ENCODE measurements at places on chromosomes 5 and 9.

DNA sequence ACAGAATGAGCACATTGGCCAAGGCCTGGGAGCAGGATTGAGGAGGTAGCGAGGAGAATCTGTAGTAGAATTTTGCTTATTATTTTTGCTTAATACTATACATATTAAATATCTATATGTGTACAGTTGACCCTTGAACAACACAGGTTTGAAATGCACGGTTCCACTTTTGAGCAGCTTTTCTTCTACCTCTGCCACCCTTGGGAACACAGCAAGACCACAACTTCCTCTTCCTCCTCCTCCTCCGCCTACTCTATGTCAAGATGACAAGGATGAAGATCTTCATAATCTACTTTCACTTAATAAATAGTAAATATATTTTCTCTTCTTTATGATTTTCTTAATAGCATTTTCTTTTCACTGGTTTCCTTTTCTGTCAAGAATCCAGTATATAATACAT, 541.4 kb downstream of the KCTD16 start:
- DNase-seq = no peak
- H3K27me3 ChIP-seq = no peaks in the 10 kb centered on the region
- no peak overlapping the region for H3K27ac ChIP-seq
- H3K36me3 ChIP-seq = no peaks in the 10 kb centered on the region
- H3K4me1 ChIP-seq = no peaks in the 10 kb centered on the region

GRCh38 chr9:113187929-113188595, 33.0 kb downstream of the FKBP15 start:
- no peaks in the 10 kb centered on the region for H3K4me1 ChIP-seq
- peaks cover 24% of the 10 kb centered on the region for H3K36me3 ChIP-seq
- H3K27ac ChIP-seq = peak overlapping the region; percentile 44
- no peak for DNase-seq

DNA sequence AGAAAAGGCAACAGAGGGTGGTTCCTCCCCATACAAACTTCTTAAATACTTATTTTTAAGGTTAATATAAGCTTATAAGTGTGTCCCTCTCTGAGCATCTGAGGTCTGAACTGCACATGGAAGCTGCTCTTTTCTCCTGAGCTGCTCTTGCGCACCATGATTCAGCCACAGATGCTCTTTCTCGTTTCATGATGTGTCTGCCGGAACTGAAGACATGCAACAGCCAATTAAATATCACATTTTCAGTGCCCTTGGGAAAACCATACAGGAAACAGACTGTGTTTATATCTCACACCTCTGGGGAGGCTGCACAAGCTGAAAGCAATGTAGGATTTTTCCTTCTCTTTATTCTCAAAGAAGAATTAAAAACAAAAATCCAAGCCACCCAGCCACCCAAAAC, 96.8 kb upstream of the NREP start:
- H3K27ac ChIP-seq = no peak overlapping the region
- no peak overlapping the region for H3K4me3 ChIP-seq
- peaks cover 18% of the 10 kb centered on the region for H3K4me1 ChIP-seq

DNA sequence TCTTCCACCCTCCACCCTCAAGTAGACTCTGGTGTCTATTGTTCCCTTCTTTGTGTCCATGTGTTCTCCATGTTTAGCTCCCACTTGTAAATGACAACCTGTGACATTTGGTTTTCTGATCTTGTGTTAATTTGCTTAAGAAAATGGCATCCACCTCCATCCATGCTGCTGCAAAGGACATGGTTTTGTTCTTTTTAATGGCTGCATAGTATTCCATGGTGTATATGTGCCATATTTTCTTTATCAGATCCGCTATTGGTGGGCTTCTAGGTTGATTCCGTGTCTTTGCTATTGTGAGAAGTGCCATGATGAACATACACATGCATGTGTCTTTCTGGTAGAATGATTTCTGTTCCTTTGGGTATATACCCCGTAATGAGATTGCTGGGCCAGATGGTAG, 163.4 kb upstream of the ITGA1 start:
- no peaks in the 10 kb centered on the region for H3K36me3 ChIP-seq
- no peak for DNase-seq
- no peak overlapping the region for H3K4me3 ChIP-seq
- no peaks in the 10 kb centered on the region for H3K4me1 ChIP-seq
- peaks cover 12% of the 10 kb centered on the region for H3K27me3 ChIP-seq
- no peak overlapping the region for H3K27ac ChIP-seq

GRCh38 chr5:103667068-103667467, 104.5 kb upstream of the NUDT12 start:
- peaks cover 3% of the 10 kb centered on the region for H3K36me3 ChIP-seq
- no peak overlapping the region for H3K4me3 ChIP-seq
- no peak for DNase-seq
- no peaks in the 10 kb centered on the region for H3K27me3 ChIP-seq
- H3K4me1 ChIP-seq = peaks cover 3% of the 10 kb centered on the region
- H3K27ac ChIP-seq = no peak overlapping the region

GRCh38 chr5:159130871-159131270, 31.2 kb upstream of the EBF1 start:
- H3K27ac ChIP-seq = no peak overlapping the region
- H3K4me3 ChIP-seq = no peak overlapping the region
- H3K27me3 ChIP-seq = peaks cover 28% of the 10 kb centered on the region

DNA sequence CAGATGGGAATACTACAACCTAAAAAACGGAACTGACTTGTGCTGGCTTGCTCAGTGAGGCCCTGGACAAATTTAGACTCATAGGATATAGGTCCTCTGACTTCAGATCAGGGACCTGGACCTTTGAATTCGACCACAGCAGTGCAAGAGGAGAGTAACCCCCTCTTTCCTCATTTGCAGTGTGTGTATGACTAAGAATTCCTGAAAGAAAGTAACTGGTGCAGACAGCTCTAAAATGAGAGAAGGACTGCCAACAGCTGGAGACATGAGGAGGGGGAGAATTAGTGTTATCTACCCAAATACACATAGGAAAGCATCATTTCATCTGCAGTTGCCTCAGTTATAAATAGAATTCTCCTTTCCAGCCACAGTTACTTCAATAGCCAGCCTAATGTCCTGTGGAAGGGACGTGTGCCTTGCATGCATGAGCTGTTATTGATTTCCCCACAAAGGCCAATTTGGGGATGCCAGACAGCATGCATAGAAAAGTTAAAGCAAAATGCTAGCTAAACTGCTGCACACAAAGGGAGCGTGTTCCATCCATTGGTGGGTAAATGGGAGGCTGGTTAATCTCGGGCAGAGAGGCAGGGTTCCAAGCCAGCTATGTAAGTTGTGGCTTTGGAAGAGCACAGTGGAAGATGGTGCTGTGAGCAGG, 442.7 kb downstream of the CDK5RAP2 start:
- peaks cover 4% of the 10 kb centered on the region for H3K27me3 ChIP-seq
- no peaks in the 10 kb centered on the region for H3K36me3 ChIP-seq
- no peak overlapping the region for H3K27ac ChIP-seq
- DNase-seq = no peak
- H3K4me1 ChIP-seq = no peaks in the 10 kb centered on the region

DNA sequence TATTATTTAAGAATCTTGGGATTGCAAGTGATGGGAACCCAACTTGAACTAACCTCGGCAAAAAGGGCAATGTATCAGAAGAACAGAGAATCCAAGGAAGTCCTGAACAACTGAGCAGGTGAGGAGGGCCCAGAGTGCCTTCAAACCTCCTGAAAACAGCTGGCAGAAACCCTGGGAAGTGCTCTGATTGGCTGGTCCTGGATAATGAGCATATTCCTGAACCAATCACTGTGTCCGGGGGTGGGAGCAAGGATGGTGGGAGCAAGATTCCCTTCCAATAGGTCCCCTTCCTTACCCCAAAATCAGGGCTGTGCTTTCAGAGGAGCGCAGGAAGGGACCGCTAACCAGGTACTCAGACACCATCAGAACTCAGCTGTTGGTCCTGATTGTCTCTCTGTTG, 31.9 kb upstream of the TBC1D2 start:
- peaks cover 3% of the 10 kb centered on the region for H3K27me3 ChIP-seq
- H3K36me3 ChIP-seq = no peaks in the 10 kb centered on the region
- peaks cover 11% of the 10 kb centered on the region for H3K4me1 ChIP-seq
- no peak for DNase-seq
- H3K4me3 ChIP-seq = no peak overlapping the region

GRCh38 chr9:121194730-121195129, 6.9 kb downstream of the RAB14 start:
- no peaks in the 10 kb centered on the region for H3K36me3 ChIP-seq
- H3K27ac ChIP-seq = peak overlapping the region; percentile 66
- DNase-seq = no peak
- H3K4me1 ChIP-seq = peaks cover 57% of the 10 kb centered on the region
- peak overlapping the region; percentile 37 for H3K4me3 ChIP-seq
